ENCODE measurements at places on chromosomes 1 and 21.

DNA sequence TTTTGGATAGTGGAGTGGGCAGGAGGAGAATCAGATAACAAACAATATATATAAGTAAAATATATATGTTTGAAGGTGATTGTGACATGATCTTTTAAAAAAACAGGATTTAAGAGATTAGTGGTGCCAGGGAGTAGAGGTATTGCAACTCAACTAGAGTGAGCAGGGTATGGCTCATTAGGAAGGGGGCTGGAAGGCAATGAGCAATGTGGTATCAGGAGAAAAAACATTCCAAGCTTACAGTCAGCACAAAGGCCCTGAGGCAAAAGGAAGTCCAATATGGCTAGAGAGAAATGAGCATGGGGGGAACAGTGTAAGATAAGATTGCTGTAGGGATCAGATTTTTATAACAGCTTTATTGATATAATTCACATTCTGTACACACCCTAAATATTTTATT lies 5.3 kb upstream of the GADD45A start:
- peak; percentile 31 for DNase-seq

GRCh38 chr1:151529781-151530180 lies 10.3 kb upstream of the TUFT1 start:
- DNase-seq = no peak

DNA sequence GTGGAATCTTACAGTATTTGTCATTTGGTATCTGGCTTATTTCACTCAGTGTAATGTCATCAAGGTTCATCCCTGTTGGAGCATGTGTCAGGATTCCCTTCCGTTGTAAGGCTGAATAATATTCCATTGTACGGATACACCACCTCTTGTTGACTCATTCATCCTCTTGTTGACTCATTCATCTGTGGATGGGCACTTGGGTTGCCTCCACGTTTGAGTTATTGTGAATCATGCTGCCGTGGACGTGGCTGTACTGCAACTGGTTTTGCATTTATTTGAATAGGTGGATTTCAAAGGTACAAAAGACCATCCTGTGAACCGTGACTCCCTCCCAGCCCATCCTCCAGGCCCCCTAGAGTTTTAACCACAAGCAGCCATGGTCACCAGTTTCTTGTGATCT lies 11.9 kb upstream of the TCP10L start:
- peak; percentile 97 for DNase-seq

- no peak for DNase-seq
These were observed 129.3 kb upstream of the GJB5 start for GRCh38 chr1:34625521-34626015.

- no peak for DNase-seq
These were observed 1419.4 kb downstream of the KCNT2 start for GRCh38 chr1:195188821-195189220.

DNA sequence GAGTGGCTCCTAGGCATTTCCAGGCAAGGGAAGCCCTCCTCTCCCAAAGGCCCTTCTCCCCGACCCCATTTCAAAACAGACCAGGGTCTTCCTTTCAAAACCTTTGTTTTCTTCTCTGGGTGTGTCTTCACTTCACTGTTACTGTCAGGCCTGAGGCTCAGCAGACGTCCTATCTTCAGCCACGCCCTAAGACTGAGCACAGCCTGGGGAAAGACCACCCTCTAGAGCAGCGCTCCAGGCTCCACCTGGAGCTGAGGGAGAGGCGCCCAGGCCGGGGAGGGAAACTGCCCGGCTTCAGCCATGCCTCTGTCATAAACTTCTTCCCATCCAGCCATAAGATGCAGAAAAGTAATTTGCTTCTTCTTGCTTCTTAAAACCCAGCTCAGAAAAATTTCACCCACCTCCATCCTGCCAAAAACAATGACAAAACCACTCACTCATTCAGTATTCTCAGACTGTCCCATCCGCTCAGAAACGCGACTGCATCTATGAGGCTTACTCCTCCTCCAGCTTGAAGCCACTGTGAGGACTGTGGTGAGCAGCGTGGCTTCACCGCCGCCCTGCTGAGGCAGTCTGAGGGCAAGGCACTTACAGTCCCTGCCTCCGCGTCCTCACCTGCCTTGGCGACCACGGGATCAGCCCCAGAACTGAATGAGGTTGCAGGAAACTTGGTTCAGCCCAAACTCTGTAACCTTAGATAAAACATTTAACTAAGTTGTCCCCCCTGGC lies 36.1 kb downstream of the VN1R5 start:
- DNase-seq = no peak

GRCh38 chr1:241742084-241742483 lies 90.0 kb downstream of the WDR64 start:
- no peak for DNase-seq

DNA sequence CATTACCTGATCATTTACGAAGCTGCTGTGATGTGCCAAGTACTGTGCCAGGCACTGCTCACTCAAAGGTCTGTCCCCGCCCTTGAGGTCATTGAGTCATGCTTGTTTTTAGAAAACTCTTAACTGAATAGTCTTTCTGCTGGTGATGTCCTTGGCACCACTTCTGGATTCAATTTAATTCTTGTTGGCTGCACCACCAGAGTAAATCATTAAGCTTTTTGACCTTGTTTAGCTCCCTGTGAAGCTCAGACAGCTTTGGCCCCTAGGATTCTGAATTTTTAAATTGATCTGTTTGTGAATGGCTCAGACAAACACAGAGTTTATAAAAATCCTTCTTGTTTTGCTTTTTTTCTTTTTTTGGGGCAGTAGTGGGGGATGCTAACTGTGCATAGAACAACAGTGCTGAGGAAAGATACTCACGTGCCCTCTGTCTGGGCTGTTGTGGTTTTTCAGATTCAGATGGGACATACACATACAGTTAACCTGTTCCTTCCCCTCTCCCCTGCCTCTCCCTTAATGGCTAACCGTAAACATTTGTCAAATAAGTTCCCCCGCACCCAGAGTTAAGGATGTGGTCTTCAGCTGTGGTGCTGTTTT lies 67.6 kb downstream of the MTR start:
- peak; percentile 62 for DNase-seq

- DNase-seq = no peak
These were observed 20.5 kb downstream of the STPG1 start for GRCh38 chr1:24392982-24393650.

DNA sequence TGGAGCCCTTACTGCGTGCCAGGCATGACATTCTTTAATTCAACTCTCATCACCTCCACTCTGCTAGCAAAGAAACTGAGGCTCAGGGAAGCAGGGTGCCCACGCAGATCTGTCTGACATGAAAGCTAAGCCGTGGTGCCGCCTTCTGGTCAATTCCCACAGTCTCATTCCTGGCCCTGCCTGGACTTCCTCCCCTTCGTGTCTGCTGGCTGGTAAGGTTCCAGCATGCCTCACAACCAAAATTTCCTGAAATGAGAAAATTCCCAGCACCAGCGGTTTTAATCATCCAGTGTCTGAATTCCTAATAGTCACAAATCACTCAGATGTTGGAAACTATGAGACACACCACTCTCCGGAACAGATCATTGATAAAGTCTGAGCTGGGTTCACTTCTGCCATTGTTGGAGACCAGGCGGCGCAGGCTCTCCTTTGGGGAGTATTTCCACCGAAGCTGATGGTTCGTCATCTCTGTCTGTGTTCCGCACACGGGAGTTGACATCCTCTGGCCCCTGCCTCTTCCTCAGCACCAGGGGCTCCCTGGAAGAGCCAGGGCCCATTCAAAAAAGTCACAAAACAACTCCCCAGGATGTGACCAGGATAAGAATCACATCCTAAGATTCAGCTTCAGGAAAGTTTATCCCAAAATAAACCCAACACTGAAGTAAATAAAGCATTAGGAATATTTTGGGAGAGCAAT lies 167.7 kb downstream of the PLPP3 start:
- peak; percentile 21 for DNase-seq

- no peak for DNase-seq
These were observed 287.6 kb downstream of the AKT3 start for GRCh38 chr1:243562473-243562872.

- DNase-seq = no peak
These were observed 1644.0 kb upstream of the B3GALT2 start for GRCh38 chr1:194830387-194830786.

GRCh38 chr21:30233228-30234020 lies 17.5 kb upstream of the CLDN8 start:
- DNase-seq = peak; percentile 78

- DNase-seq = no peak
These were observed 174.1 kb upstream of the EDN2 start for GRCh38 chr1:41658431-41659158.

GRCh38 chr1:86085741-86086409 lies 70.7 kb downstream of the COL24A1 start:
- DNase-seq = no peak

- DNase-seq = no peak
These were observed 25.8 kb upstream of the ZNF648 start for GRCh38 chr1:182087304-182087703.

DNA sequence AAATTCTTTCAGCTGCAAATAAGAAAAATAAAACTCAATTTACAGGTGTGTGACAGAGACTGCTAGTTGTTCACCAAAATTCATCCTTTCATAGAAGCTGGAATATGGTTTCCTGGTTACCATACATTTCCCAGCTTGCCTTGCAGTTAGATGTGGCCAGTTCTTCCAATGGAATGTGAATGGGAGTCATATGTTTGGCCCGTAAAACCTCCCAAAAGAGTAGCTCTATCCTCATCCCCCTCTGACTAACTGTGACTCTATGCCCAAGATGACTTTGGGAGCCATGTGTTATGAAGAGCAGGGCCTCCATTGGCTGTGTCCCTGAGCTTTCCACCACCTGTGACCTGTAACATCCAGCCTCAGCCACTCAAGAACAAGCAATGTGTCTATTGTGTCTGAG lies 90.6 kb upstream of the NGF start:
- peak; percentile 65 for DNase-seq

DNA sequence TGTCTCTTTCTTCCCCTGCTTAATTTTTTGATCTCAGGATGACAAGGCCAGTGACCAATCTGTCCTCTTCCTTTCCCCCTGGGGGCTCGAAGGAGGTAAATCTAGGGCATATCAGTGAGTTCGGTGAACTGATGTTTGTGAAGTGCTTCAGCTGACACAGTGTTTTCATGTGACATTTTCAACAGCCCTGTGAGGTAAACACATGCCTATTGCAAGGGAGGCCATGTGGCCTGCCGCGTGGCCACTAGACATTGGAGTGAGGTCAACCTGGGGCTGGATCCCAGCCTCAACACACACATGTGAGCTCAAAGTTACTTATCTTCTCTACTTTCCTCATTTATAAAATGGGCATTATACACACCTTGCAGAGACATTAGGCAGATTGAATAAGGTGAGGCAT lies 126.3 kb downstream of the PLPP3 start:
- no peak for DNase-seq

- DNase-seq = no peak
These were observed 1144.6 kb upstream of the TMPRSS15 start for GRCh38 chr21:19547951-19548840.

GRCh38 chr1:211497489-211498045 lies 5.6 kb upstream of the RD3 start:
- DNase-seq = no peak
